Osteoblast (primary cell): ENCODE measurements at places on chromosomes 5 and 9. TPM values are rescaled to one million over a fixed set of nuclear protein-coding genes. Genes with fewer than 3 reads are reported as not detected.
A peak's percentile ranks its signal among the peaks of the same experiment; 100 is the strongest.

- peak; percentile 47 for DNase-seq
- peaks cover 10% of the 10 kb centered on the region for H3K4me1 ChIP-seq
- H3K36me3 ChIP-seq, result no peaks in the 10 kb centered on the region
- no peaks in the 10 kb centered on the region for H3K27me3 ChIP-seq
- H3K27ac ChIP-seq, result no peak overlapping the region
- H3K4me3 ChIP-seq, result no peak overlapping the region
These were observed 2.0 kb upstream of the HAUS6 start for GRCh38 chr9:19104515-19105282.

DNA sequence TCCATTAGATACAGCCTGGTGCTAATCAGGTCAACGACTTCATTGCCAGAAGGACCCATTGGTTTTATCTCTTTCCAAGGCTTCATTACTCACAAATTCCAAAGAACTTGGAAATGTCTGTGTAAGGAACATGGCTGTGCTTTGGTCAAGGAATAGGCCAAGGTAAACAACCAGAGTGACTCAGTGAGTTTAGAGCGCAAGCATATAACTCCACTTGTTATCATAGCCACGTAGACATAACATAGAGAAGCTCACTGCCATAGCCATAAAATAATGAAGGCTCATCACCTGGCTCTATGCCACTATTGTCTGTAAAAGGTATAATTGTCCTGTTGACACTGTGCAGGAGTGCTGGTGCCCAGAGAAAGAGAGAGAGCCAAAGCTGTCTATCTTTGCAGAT is 139.3 kb upstream of the PLCXD3 start:
- H3K27me3 ChIP-seq, result no peaks in the 10 kb centered on the region
- H3K4me3 ChIP-seq, result no peak overlapping the region
- peaks cover 24% of the 10 kb centered on the region for H3K4me1 ChIP-seq
- H3K27ac ChIP-seq, result peak overlapping the region; percentile 46
- no peaks in the 10 kb centered on the region for H3K36me3 ChIP-seq

DNA sequence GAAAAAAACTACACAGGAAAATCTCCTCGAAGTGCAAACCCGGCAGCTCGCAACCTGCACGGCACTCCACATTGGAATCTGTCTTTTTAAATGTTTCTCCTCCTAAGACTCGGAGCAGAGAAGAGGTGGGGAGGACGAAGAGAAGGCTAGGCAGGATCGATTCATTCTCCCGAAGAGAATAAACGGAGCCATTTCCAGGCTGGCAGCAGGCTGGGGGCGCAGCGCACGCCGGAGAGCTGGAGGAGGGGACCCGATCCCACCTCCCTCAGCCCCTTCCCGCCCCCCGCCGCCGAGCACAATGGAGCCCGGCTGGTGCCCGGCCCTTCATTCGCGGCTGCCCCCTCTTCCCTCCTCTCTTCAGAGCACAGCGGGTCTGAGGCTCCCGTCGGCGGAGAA is 628 bp downstream of the HOMER1 start:
- H3K36me3 ChIP-seq, result no peaks in the 10 kb centered on the region
- peak overlapping the region; percentile 90 for H3K27ac ChIP-seq
- peak overlapping the region; percentile 72 for H3K4me3 ChIP-seq
- no peaks in the 10 kb centered on the region for H3K27me3 ChIP-seq
- H3K4me1 ChIP-seq, result peaks cover 18% of the 10 kb centered on the region

DNA sequence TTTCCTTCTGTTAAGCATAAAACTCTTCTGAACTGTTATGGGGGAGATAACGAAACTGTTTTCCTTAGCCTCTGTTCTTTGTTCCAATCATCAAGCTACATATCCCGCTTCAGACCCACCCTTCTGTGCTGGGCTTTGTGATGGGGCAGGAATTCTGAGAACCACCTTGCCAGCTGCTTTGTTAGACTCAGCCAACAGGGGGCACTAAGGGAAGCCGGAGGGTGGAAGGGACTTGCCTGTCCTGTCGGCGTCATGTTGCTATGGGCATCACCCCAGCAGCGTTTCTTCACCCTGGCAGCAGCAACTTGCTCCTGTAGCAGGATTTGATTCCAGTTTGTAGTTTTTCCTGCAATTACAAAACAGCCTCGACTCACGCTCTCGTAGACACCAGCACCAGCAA is 169.1 kb downstream of the CAAP1 start:
- H3K4me3 ChIP-seq, result no peak overlapping the region
- no peak for DNase-seq
- H3K27ac ChIP-seq, result no peak overlapping the region
- no peaks in the 10 kb centered on the region for H3K36me3 ChIP-seq
- H3K4me1 ChIP-seq, result no peaks in the 10 kb centered on the region

- no peaks in the 10 kb centered on the region for H3K27me3 ChIP-seq
- peak; percentile 72 for DNase-seq
- peaks cover 39% of the 10 kb centered on the region for H3K4me1 ChIP-seq
- H3K27ac ChIP-seq, result peak overlapping the region; percentile 21
These were observed 159.2 kb upstream of the RAI14 start for GRCh38 chr5:34496701-34497469.

The MACROH2A1 gene
- total RNA-seq, result 150 and 162 TPM in 2 replicates

DNA sequence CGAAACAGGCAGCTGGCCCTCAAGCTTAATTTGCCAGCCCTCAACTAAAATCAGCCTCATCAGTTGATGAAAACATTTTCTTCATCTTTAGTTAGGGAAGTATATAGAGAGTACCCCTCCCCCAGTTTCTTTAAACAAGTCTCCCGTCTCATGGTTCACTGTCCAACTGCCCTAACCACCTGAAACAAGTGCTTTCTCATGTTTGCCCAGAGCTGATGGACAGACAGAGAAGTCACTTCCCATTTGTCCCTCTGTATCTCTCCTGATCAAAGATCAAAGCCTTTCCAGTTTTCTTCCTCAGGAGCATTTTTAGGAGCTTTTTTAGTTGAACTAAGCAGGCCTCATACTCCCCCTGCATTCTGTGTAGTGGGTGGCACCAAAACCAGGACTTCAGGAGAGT is 21.7 kb downstream of the FUBP3 start:
- H3K27me3 ChIP-seq, result no peaks in the 10 kb centered on the region
- no peaks in the 10 kb centered on the region for H3K4me1 ChIP-seq
- H3K36me3 ChIP-seq, result peaks cover 31% of the 10 kb centered on the region
- no peak for DNase-seq

GRCh38 chr9:90825586-90825985 is 24.0 kb downstream of the SYK start:
- no peak overlapping the region for H3K4me3 ChIP-seq
- no peaks in the 10 kb centered on the region for H3K27me3 ChIP-seq
- H3K4me1 ChIP-seq, result no peaks in the 10 kb centered on the region
- no peak overlapping the region for H3K27ac ChIP-seq
- DNase-seq, result no peak
